Head of caudate nucleus (tissue), 42 donors: ENCODE measurements at places on chromosomes 3 and 15.
A peak's percentile ranks its signal among the peaks of the same experiment; 100 is the strongest.

DNA sequence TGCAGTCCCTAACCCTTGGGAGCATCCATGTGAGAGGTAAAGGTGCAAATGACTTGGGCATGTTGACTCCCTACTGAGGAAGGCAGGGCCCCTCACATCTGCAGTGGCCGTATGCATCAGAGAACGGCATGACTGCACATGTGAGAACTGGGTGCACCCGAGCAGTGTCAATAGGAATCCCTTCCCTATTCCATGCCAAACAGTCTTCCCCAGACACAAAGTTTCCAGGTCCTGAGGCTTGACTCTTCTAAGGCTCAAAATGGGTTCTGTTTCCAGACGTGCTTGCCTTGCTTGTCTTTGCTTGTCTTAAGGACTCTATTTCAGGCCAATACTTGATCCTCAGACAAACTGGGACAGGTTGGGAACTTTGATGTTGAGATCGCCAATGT, 20.5 kb upstream of the ANPEP start:
- no peak for DNase-seq

GRCh38 chr3:1394188-1394587, 301.4 kb downstream of the CNTN6 start:
- no peak for DNase-seq

GRCh38 chr3:15781637-15782402, 16.0 kb downstream of the ANKRD28 start:
- no peak for DNase-seq

GRCh38 chr3:49388289-49388820, 23.4 kb downstream of the RHOA start:
- no peak for DNase-seq

- DNase-seq: no peak
Observed at GRCh38 chr15:100972975-100973350, 53.8 kb downstream of the LRRK1 start.

DNA sequence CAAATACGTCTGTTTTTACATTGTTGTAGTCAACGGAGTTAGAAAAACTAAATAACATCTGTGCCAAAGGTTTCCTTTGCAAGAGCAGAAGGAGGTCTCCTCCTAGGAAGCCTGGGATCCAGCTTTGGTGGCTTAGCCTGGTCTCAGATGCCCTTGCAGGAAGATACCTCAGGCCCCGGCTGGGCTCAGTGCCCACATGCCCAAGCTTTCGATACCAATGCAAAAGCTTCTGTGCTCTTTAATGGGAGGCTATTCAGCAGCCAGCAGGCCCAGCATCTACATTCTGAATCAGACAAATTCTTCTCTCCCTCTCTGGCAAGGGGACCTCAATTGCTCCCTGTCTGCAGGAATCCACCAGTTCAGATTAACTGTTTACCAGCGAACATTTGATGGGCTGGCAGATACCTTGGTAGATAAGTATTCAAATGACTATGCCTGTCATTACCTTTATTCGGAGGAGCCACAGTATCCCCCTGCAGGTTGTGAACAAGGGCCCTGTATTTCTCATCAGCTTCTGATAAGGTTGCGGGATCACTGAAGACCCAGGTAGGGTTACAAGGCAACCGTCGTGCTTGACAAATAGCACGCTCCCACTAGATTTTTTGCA, 180.1 kb upstream of the KBTBD8 start:
- no peak for DNase-seq

DNA sequence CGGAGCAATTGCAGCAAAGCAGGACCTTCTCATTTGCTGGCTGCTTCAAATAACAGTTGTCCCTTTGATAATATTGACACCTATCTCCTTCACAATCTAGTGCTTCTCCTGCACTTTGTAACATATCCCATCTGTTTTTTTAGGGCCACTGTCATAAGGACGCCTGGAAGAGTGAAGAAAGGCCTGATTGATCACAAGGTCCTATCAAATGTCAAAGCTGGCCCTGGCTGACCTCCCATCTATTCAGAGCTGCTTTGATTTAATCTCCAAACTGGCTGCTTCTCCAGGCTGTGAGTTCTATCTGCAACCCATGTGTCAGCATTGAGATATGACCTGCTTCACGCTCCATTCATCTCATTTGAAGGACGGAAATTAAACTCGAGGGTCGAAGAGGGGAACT, 601.2 kb upstream of the KCNMB2 start:
- no peak for DNase-seq

DNA sequence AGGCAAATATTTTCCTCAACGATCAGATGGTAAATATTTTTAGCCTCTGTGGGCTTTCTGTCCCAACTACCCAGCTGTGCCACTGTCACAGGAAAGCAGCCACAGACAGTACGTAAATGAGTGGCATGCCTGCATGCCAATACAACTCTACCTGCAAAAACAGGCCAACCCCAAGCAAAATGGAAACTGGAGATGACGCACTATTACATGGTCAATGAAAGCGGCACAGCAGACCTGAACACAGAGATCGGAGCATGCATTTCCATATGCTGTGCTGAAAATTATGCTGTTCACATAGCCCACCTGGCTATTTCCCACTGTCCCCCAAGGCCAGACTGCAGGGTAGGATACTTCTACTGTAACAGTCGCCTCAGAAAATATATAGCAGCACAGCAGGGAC, 57.8 kb downstream of the HERC2 start:
- no peak for DNase-seq

DNA sequence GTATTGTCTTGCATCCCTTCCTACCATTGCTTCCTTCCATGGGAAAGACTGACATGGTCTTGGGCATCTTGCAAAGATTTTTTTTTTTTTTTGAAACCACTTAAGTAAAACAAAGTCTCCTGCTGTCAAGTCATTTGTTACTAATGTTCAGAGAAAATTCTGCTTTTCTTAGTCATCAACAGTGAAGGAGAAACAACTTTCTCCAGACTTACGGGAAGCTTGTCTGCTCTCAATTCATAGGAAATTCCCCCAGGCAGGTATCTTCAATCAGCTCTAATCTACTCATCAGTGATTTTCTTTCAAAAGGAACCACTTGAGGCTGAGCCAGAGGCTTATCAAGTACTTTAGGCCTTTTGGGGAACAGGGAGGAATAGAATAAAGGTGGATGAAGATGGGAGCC, 15.9 kb upstream of the DRD3 start:
- no peak for DNase-seq

- DNase-seq: no peak
Observed at GRCh38 chr15:67762610-67763368, 62.5 kb upstream of the SKOR1 start.

DNA sequence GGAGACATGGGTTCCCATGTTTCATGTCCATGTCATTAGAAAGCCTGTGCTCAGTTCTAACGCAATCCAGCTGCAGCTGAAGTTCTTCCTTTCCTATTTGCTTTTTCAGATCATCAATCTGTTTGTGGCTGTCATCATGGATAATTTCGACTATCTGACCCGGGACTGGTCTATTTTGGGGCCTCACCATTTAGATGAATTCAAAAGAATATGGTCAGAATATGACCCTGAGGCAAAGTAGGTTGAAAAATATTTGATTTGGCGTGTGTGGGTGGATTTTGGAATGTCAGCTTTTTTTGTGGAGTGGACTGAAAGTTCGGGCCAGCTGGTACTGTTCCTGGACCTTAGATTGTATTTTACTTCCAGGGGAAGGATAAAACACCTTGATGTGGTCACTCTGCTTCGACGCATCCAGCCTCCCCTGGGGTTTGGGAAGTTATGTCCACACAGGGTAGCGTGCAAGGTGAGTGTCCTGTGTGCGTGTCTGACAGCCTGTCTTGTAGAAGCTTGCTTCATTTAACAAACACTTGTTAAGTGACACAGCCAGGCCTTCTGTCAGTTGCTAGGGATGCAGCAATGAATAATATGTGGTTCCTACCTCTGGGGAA, 69.6 kb downstream of the CHDH start:
- DNase-seq: no peak

DNA sequence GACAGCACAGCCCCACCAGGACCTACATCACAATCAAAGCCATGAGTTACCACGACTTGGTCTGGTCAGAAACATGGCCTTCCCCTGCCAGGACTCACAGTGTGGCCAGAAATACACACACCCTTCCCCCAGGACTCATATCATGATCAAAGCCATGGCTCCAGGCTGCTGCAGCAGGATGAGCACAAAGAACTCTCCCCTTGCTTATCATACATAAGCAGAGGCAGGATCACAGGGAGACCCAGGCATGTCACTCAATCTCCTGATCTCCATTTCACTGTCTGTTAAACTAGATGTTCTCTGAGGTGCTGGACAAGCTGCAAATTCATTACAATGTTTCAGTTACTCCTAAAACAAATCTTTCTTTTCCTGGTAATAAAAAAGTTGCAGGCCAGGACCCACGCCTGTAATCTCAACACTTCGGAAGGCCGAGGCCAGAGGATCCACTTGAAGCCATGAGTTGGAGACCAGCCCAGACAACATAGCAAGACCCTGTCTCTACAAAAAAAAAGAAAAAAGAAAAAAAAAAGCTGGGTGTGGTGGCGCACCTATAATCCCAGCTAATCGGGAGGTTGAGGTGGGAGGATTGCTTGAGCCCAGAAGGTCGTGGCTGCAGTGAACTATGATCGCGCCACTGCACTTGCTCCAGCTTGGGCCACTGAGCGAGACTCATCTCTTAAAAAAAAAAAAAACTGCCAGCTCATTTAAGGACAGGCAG, 1.2 kb downstream of the PFKFB4 start:
- no peak for DNase-seq

- no peak for DNase-seq
Observed at GRCh38 chr3:58421004-58421403, 12.6 kb downstream of the PDHB start.

- no peak for DNase-seq
Observed at GRCh38 chr3:189516039-189516438, 115.2 kb upstream of the TP63 start.

DNA sequence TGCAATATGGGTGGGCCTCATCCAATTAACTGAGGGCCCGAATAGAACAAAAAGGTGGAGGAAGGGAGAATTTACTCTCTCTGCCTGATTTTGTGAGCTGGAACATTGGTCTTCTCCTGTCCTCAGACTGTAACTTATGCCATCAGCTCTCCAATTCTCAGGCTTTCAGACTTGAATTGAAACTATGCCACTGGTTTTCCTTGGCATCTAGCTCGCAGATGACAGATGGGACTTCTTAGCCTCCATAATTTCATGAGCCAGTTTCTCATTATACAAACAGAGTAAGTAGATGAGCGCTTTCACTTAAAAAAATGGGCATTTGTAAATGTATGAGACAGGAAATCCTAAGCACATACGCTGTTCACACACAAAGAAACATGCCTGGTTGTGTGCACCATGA, 8.7 kb upstream of the PTX3 start:
- no peak for DNase-seq

DNA sequence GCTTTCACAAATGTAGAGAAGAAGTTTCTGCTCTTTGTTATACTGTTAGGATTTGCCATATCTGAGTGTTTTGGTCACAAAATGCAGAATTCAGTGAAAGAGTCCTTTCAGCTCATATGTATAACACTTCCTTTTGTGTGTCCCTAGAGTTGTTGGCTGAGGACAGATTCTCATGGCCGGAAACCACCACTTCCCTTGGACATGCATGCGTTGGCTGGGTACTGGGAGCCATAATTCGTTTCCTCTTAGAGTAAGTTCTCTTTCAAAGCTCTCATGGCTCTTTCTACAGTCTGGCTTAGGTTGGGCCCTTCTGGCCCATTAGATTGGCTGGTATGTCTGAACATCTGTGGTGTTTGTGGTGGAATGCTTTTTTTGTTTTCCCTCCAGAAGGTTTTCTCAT, 298.5 kb downstream of the DIPK2A start:
- DNase-seq: peak; percentile 17

DNA sequence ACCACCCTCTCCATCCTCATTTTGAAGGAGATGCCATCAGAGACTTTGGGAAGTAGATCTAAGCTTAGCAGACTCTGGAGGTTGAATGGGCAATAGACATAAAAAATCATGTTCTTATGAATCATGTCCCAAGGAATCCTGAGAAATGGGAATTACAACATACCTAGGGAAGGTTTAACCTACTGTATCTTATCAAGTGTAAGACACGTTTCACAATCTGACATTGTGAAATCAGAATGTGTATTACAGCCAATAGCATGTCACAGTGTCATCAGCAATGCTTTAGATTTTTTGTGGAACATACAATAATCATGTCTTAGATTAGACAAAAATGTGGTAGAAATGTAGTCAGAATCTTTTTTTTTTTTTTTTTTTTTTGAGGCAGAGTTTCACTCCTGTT, 332.4 kb upstream of the TLE3 start:
- DNase-seq: no peak

DNA sequence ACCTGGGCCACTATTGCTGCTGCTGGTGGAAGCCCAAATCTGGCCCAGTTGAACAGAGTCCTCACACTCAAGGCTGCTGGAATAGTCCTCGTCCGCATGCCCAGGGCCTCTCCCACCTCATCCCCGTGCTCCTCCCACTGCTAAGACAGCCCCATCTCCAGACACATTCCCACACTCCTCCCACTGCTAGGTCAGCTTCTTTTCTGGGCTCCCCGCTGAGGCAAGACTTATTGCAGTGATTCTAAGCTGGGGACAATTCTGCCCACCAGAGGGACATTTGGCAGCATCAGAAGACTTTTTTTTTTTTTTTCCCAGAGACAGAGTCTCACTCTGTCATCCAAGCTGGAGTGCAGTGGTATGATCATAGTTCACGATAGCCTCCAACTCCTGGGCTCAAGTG, 35.1 kb downstream of the POC1A start:
- no peak for DNase-seq

DNA sequence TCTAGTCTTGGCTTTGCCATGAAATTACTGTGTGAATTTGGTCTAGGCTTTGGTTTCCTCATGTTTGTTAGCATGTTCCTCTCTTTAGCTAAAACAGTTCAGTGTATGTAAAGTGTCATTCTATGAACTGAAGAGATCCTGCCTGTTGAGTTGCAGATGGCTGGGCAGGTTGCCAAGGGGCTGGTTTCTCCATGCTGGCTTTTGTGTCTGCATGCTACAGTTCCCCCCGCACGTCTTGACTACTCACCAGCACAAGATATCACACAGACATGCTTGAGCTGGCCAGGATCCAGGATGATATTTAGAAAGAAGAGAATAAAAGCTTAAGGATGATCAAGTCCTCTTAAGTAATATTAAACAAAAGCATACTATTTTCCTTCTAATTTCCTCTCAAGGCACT, 90.2 kb downstream of the CERS3 start:
- DNase-seq: peak; percentile 71

DNA sequence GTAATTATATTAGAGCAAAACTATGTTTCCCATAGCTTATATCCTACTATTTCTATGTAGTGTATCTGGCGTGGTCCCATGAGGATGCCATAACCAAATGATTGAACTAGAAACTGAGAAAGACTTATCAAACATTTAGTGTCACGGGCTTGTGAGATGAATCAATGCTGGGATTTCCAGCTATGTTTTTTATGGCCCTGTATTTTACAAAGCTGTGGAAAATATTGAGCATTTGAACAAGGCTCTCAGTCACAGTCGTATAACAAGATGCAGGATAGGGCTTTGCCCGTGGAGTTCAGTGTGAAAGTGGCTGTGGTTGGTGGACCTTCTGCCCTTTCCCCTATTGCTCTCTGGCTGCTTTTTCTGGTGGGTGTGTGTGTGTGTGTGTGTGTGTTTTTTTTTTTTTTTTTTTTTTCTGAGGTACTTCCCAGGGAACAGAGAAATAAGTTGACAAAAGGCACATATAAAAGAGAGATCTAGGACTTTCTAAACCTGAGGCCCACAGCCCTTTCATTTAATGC, 60.7 kb downstream of the CACNA1D start:
- DNase-seq: no peak
